ENCODE measurements at places on chromosomes 1 and 21.

DNA sequence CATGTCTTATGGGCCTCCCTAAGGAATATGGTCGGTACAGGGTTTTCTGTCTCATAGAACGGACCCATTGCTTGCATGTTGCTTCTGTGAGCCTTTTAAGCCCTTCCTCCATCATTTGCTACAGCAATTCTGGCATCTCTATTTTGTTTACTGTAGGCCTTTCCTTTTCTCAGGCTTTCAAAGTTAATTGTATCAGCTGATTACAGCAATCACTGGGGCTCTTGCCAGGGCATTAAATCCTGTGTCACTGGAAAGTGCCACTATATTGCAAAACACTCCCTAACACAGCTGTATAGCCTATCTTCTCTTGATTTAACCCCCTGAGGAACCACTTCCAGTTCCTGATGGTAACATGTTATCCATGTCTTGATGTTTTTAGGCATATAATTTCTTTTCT lies 156.5 kb downstream of the PDE4B start:
- no peak for DNase-seq

- DNase-seq, result peak; percentile 14
Measured at GRCh38 chr1:164748253-164748899, 189.4 kb downstream of the PBX1 start.

GRCh38 chr1:50458507-50458906 lies 35.3 kb upstream of the DMRTA2 start:
- no peak for DNase-seq

DNA sequence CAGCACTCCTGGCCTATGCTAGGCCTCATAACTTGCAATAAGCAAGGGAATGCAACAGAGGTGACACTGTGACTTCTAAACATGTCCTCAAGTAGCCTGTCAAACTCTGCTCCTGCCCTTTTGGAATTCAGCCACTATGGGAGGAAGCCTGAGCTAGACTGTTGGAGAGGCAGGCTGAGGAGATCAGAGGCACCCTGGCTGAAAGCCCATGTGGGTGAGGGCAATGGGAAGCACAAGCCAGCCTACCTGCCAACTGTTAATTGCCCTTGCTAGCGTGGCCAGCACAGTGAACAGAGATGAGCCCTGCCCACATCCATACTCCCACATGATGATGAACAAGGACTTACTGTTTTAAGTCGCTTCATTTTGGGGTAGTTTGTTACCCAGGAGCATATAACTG lies 17.7 kb downstream of the GNB1 start:
- DNase-seq, result no peak

GRCh38 chr1:211196880-211197279 lies 62.3 kb upstream of the RCOR3 start:
- DNase-seq, result peak; percentile 37

- no peak for DNase-seq
Measured at GRCh38 chr21:45204395-45204794, 83.3 kb downstream of the POFUT2 start.

- DNase-seq, result no peak
Measured at GRCh38 chr1:194155962-194156361, 969.5 kb upstream of the B3GALT2 start.

DNA sequence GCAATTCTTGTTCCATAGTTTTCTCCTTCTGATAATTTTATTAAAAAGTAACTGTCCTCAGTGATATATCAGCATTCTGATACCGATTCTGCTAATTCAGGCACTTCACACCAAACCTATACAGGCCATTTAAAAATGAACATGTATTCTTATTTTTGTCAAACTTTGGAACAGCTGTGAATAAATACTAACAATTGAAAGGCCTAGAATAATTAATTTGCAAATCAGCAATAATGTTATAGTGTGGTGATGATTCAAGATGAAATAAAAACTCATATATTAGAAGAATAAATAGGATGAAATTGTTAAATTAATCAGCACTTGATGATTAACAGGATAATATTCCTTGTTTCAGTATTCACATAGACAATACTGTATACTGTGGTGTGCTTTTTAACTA lies 9.9 kb downstream of the CDKN2C start:
- no peak for DNase-seq

DNA sequence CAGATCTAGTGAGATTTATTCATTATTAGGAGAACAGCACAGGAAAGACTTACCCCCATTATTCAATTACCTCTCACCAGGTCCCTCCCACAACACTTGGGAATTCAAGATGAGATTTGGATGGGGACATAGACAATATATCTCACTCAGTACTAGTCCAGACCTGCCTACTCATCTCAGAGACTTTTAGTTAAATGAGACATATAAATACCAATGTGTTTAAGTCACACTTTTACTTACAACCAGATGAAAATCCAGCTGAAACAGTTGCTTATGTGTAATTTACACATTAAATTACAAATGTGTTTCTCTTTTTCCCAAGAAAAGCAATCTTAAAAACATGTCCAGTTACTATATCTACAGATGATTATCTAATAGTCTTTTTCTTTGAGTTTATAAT lies 1145.6 kb downstream of the KCNT2 start:
- DNase-seq, result no peak

DNA sequence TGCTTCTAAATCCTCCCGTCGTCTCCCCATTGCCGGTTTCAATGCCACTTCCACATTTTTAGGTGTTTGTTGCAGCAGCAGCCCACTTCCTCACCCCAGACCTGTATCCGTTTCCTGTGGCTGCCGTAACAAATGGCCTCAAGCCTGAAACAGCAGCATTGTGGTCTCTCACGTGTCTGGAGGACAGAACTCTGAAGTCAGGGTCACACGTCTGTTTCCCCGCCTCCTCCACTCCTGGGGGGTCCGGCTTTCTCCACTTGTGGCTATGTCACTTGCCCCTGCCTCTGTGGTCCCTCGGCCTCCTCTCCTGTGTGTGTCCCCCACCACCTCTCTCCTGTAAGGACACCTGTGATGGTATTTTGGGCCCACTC lies 21.8 kb downstream of the TRPM2 start:
- DNase-seq, result no peak

DNA sequence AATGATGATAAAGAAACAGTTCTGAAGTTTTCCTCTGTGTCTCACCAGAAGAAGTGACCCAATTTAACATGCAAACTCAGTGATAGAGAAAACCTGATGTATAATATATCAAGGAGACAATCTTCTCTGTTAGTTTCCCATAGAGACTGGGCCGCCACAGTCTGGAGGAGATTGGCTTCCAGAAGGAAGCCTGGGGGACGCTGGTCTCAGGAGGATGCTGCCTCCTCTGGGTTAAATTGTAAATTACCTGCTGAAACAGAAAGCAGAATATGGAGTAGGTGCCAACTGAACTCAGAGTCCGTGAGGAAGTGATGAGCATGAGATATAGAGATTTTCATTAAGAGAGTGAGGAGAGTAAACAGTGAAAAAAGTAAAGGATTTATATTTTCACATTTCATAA lies 15.8 kb downstream of the OR14I1 start:
- DNase-seq, result peak; percentile 66

DNA sequence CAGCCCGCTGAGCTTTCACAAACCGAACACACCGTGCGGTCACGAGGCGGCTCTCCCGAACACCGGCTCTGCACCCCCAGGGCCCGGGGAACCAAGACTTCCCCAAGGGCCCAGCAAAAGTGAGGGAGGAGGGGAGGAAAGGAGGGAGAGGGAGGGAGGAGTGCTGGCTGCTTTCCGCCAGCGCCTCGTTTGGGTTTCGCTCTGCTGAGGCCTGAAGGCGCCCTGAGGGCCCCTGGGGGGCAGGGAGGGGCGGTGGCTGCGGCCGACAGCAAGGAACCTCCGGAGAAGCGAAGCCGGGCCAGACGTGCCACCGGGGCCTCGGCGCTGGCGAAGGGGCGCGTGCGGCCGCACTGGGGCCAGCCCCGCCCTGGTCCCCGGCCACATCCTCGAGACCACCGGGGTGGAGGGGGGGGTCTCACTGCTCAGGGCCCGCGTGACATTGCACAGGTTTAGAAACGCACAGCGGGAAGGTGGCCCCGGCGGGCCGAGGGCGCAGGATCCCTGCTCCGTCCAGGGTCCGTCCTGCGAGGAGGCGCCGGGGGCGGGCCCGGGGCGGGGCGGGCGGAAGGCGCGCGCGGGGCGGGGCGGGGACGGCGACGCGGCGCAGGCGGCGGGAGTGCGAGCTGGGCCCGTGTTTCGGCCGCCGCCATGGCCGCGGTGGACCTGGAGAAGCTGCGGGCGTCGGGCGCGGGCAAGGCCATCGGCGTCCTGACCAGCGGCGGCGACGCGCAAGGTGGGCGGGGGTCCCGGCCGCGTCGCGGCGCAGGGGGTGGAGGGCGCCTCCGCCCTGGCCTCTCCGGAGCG lies at the start of gene PFKL:
Gene PFKL, plus strand, starts transcription at position 596 of the 804 bp plus-strand sequence. Its CDS starts 53 bp downstream, at position 649.
- peak; percentile 61 for DNase-seq

- no peak for DNase-seq
Measured at GRCh38 chr1:113980110-113980509, 836 bp downstream of the OLFML3 start.

DNA sequence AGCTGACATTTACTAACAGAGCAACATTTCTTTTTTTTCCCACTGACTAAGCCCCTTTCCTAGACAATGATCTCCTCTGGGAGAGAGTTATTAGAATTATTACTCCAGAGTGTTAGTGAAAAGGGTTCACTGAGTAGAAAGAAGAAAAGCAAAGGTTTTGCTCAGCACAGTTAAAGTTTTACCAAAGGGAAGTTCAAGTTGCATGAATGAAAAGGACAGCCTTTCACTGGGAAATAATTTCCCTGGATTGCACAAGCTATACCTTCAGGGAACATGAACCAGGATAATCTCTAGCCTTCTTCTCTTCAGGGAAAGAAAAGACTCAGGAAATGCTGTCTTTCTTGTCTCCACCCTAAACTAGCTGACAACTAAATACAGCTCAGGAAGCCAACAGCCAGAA lies 71.4 kb upstream of the ESRRG start:
- no peak for DNase-seq
